ENCODE measurements at places on chromosomes 7 and 10.

GRCh38 chr7:96901822-96902445, 103.4 kb upstream of the DLX6 start:
- DNase-seq: no peak

DNA sequence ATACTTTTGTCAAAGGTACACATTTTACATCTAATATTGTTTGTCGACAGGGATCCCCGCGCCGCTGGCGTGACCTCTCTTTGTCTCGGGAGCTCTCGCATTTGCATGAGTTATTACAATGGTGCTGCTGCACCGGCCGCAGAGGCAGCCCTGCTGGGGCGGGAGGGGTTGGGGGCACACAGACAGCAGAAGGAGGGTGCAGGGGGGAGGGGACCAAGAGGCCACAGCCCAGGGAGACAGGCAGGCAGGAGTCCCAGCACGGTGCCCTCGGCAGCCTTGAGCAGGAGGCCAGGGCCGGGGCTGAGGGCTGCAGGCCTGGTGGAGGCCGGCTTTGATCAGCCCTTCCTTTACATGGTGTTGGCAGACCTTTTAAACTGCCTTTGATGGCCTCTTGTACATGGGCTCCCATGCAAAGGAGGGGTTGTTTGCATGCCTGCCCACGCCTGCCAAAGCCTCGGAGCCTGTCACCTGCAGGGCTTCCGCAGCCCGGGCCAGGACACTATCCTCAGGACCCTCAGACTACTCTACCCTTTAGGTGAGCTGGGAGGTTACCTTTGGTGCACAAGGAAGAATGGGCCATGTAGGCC, 95.5 kb downstream of the EBF3 start:
- no peak for DNase-seq

DNA sequence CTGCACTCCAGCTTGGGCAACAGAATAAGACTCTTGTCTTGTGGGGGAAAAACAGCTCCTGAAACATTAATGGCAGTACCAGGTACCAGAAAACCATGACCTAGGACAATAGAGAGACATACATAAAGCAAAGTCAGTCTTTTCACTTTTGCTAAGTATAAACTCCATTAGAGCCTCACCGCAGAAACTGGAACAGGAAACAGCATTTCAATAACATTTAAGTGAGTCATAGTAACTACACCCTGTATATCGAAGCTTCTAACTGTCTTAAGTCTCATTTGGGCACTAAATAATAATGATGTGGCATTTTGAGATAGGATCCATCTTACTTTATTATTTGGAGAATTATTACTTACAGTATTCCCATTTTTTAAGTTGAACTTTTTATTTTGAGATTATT, 517.8 kb upstream of the CELF2 start:
- DNase-seq: no peak

- no peak for DNase-seq
Observed at GRCh38 chr10:131231323-131231964, 80.1 kb downstream of the TCERG1L start.

GRCh38 chr10:98478430-98479222, 31.9 kb upstream of the HPS1 start:
- no peak for DNase-seq

DNA sequence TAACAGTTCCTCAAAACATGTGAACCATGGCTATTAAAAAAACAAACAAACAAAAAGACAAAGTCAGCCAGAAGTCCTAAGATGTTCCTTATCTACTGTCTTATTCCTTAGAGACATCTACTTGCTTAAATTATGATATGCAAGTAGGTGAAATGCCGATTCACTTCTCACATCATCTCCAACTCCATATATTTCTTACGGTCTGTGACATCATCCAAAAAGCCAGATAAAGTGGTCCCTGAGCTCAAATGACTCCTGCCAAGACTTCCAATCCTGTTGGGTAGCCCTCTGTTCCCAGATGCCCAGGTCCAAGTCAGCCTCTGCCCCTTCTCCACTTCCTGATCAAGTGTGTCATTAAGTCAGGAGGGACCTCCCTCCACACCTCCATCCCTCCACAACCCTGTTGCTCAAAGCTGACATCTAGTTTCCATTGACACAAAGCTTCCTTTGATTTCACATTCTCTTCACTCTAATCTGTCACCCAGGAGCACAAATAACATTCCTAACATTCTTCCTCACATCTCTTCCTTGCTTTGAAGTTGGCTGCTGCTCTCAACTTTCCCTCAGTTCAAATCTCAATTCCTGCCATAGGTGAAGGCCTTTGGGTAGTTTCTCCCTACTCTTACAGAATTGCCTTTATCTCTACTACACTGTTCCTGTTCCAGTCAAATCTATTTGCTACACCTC, 56.1 kb upstream of the PDLIM1 start:
- no peak for DNase-seq

- DNase-seq: no peak
Observed at GRCh38 chr7:50589364-50589763, 24.2 kb upstream of the DDC start.

GRCh38 chr7:26049081-26049480, 102.9 kb upstream of the NFE2L3 start:
- DNase-seq: no peak

DNA sequence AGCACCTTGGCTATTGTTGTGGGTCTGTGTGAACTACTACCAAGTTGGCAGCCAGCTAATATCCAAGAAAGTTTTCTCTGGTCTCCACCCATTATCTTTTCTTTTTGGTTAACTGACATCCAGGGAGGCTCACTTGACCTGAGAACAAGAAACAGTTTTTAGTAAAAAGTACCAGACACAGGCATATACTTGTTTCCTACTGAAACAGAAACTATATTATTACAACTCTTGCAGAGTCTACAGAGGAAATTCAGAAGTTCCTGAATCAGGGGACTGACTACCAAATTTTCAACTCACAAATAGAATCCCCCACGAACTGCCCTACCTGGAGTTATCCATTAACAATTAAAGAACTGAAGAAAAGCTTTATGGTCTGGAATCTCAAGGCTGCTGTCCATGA, 168.9 kb downstream of the KCND2 start:
- DNase-seq: no peak

- DNase-seq: no peak
Observed at GRCh38 chr10:84606428-84606827, 278.0 kb downstream of the CCSER2 start.

DNA sequence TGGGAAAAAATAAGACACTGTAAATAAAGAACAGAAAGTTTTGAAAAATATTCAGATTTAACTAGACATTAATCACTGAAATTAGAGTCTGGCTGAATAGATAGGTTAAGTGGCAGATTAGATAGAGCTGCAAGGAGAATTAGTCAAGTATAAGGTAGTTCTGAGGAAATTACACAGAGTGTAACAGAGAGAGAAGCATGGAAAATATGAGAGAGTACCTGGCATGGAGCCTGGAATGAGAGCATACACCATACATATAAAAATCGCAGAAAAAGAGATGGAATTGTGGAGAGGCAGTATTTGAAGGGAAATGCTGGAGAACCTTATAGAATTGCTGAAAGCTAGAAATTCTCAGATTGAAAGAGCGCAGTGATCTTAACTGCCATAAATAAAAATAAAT, 46.9 kb downstream of the ZNRF2 start:
- no peak for DNase-seq

DNA sequence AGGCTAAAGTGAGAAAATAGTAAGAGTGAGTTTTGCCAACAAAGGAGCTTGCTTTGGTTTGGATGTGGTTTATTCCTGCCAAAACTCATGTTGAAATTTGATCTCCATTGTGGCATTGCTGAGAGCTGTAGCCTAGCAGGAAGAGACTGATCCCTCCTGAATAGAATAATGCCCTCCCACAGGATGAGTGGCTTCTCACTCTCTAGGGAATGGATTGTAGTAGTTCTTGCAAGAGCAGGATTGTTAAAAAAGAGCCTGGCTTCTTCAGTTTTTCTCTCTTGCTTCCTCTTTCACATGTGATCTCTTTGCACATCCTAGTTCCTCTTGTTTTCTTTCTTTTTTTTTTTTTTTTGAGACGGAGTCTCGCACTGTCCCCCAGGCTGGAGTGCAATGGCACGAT, 34.4 kb downstream of the ASAH2 start:
- DNase-seq: no peak

GRCh38 chr7:157266272-157266671, 70.5 kb upstream of the DNAJB6 start:
- no peak for DNase-seq

DNA sequence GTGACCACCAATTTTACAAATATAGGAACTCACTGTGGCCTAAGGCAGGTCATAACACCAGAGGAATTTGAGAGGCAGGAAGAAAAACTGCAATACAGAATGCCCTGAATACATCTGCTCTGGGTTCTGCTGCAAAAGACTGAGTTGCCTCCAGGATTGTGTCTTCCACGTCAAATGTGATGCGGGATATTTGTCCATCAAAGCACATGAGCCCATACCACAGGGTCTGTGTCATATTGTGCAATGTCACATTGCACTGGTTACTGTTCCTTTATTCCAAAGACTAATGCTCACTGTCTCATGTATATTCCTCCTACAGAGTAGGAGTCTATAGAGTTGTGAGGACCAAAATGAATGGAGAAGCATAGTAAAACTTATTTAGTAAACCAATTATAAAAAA, 58.6 kb upstream of the ABCB4 start:
- DNase-seq: no peak
